ENCODE measurements at places on chromosomes 12 and 14.

GRCh38 chr12:103667125-103667524 lies 80.1 kb downstream of the STAB2 start:
- no peak for DNase-seq

- no peak for DNase-seq
Observed at GRCh38 chr12:126926023-126926594, 1340.9 kb upstream of the TMEM132C start.

DNA sequence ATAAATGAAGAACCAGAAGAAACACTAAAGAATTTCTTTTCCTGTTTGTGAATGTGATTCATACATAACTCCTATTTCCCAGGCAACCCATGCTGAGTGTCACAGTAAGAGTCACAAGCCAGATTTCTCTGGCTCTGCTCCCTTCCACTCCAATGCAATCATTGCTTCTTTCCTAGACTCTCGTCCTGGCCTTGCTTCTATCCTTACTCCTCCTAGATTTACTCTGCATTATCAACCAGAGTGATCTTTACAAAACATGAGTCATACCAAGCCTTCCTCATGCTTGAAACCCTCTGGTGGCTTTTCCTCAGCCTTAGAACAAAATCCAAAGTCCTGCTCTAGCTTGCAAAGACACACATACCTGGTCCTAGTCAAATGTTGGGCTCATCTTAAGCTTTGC lies 13.3 kb downstream of the IL22 start:
- DNase-seq = no peak

DNA sequence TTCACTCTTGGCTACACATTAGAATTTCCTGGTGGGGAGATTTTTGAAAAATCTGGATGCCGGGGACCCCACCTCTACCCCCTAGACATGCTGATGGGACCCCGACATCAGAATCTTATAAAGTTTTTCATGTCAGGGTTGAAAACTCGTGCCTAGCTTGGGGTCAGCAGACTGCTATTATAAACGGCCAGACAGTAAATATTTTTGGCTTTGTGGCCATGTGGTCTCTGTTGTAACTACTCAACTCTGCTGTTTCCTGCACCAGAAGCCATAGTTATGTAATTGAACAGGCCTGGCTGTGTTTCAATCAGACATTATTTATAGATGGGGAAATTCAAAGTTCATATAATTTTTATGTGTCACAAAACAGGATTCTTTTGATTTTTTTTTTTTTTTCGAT lies 41.6 kb downstream of the ACACB start:
- no peak for DNase-seq

GRCh38 chr14:54803396-54803795 lies 99.2 kb downstream of the GCH1 start:
- no peak for DNase-seq

GRCh38 chr14:95162641-95163040 lies 5.3 kb upstream of the DICER1 start:
- DNase-seq = no peak

GRCh38 chr12:12510141-12510540 lies 52.5 kb downstream of the DUSP16 start:
- DNase-seq = no peak

- peak; percentile 59 for DNase-seq
Observed at GRCh38 chr12:111034083-111034885, 113.9 kb upstream of the MYL2 start.

DNA sequence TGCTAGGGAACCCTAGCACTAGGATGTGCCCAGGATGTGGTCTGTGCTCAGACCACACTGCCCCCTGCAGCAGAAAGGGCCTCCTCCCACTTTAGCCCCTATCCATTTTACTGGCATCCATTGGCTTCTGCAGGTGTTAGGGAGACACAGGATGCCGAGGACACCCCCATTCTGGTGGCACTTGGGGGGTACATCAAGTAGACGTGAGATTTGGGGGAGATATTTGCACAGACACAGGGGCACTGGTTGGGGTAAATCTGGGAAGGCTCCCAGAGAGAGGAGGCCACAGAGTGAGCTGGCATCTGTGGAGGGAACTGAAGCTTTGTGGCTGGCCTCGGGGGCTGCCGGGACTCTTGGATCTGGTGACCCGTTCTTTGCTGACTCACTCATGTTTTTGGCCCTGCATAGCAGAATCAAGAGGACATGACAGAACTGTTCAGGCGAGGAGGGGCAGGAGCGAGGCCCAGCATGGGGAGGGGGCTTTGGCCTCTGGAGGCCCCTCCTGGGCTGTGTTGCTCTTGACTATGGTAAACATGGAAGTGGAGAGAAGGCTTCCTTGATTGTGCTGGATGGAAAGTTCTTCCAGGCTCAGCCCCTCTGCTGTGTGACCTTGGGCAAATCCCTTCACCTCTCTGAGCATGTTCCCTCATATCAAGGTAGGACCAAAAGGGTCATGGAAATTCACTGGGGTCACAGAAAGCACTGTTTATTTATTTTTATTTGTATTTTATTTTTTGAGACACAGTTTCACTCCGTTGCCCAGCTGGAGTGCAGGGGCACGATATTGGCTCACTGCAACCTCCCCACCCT lies 1.8 kb downstream of the PLBD2 start:
- no peak for DNase-seq

DNA sequence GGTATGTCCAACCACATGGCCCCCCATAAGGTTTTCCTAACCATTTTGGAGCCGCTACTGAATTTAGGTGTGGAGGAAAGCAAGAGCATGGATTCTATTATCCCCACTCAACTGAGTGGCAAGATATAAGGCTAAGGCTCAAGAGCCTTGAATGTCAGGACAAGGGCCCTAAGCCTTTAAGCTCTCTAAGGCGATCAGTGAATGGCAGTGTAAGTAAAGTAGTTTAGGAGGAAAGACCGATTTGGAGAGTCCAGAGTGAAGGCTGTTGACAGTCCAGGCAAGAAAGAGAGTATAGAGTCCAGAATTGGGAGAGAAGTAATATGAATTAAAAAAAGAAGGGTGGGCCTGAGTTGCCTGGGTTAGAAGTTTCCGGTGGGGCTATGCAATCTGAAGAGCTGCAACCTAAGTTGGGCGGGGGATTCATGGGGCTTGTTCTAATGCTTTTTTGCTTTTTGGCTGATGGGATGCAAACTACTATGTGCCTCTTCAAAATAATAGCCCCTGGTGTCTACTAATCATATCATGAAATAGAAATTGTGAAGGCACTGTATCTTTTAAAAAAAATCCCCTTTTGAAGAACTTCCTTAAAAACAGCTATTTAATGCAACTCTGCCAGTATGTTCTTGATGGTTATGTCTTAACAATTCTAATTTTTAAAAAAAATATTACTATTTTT lies at the start of gene SPIC:
SPIC (plus strand) TSS at position 626 of the 676 bp plus-strand sequence. CDS start 1,569 bp downstream, outside the sequence.
- DNase-seq = no peak

DNA sequence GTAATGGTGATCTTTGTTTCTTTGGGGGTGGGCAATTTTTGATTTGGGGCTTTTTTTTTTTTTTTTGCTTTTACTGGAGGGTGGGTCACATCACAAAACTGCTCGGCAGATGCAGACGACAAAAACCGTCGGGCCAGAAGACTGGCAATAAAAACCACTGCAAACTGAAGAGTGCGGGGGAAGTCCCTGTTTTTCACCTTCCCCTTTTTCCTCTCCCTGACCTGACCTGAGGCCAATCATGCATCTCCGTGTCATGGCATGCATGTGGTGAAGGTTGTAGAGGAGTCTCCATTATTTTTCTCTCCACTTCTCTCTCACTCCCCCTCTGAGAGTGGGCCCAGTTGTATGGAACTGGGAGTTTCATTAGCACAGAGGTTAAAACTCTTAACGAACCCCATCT lies 57.5 kb downstream of the AP5M1 start:
- no peak for DNase-seq

GRCh38 chr14:24418492-24418873 lies 11.0 kb downstream of the CBLN3 start:
- DNase-seq = no peak

DNA sequence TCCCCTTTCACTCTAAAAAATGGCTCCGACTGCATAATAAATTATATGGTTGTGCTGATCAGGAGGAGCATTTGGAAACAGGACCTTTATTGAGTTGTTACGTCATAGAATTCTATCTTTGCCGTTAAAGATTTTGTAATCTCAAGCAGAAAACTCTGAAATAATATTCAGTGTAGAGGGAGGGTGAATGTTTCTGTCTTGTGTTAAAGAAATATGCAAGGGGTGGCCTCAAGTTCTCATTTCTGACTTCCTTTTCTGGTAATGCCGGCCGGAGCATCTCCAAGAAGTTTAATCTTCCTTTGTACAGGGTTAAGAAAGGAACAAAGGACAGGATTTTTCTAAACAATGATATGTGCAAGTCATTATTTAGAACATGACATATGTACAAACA lies 165.1 kb downstream of the SLC38A4 start:
- no peak for DNase-seq

GRCh38 chr14:50961605-50962221 lies 17.4 kb upstream of the PYGL start:
- no peak for DNase-seq
